ENCODE measurements at places on chromosomes 16 and 17. TPM values are rescaled to one million over a fixed set of nuclear protein-coding genes. Genes with fewer than 3 reads are reported as not detected.
A peak's percentile ranks its signal among the peaks of the same experiment; 100 is the strongest.

ARHGAP23 gene
- total RNA-seq = 5.5 TPM

GPR139 gene
- not detected for total RNA-seq

HOXB5 gene
- total RNA-seq = not detected

DHRS13 gene
- 12.7 TPM for total RNA-seq

DNA sequence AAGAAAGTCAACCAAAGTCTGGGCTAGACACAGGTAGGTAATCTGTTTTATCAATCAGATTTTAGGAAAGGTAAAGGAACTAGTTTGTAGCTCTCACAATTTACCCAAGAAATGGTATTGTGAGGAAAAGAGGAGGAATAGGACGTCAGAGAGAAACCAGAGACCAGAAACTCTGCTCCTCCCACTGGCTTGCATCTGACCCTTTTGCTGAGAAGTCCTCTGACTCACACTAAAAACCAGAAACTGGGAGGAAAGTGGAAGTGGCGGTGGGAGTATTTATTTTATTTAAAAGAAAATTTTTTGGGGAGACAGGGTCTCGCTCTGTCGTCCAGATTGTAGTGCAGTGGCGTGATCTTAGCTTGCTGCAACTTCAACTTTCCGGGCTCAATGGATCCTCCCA, 38.0 kb upstream of the MNT start:
- H3K4me1 ChIP-seq = peaks cover 26% of the 10 kb centered on the region
- H3K27ac ChIP-seq = no peak overlapping the region
- DNase-seq = no peak
- H3K27me3 ChIP-seq = no peaks in the 10 kb centered on the region
- H3K4me3 ChIP-seq = no peak overlapping the region

DNA sequence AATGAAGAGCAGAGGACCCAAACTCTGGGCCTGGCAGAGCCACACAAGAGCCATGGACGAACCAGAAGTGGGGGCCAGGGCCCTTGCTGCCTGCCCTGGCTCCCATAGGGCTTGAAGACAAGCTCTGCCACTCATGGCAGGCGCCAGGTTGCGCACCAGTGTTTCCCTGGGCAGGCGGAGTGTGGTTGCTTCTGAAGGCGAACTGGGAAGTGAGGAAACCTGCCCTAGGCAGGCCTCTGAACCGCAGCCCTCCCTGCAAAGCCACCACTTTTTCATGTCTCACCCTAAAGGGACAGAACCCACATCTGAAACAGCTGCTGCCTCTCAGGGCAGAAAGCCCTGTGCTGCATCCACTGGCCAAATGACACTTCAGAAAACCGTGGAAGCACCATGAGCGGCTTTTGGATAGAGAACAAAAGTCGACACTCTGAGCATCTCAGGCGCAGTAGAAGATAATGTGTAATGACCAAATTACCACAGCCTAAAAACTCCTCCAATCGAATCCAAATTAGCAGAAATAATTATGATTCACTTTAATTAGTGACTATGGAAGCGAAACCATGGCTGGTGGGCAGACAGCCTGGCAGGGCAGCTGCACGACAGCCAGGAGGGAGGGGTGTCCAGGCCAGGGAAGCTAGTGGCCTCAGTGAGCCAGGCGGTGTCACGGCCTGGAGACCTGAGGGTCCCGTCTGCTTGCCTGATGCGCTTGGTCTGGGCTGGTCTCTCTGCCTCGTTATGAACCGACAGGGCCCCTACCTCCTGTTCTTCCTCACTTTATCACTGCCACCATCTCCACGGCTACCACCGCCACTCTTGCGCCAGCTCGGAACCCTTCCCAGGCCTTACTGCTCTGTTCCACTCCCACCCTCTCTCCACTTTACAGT, 59.1 kb downstream of the PRMT7 start:
- H3K4me1 ChIP-seq = peaks cover 44% of the 10 kb centered on the region
- H3K4me3 ChIP-seq = peak overlapping the region; percentile 62
- DNase-seq = no peak
- peak overlapping the region; percentile 94 for H3K27ac ChIP-seq

GRCh38 chr16:51535591-51535990, 384.5 kb upstream of the SALL1 start:
- no peaks in the 10 kb centered on the region for H3K36me3 ChIP-seq
- DNase-seq = no peak
- no peak overlapping the region for H3K4me3 ChIP-seq
- no peaks in the 10 kb centered on the region for H3K4me1 ChIP-seq

DNA sequence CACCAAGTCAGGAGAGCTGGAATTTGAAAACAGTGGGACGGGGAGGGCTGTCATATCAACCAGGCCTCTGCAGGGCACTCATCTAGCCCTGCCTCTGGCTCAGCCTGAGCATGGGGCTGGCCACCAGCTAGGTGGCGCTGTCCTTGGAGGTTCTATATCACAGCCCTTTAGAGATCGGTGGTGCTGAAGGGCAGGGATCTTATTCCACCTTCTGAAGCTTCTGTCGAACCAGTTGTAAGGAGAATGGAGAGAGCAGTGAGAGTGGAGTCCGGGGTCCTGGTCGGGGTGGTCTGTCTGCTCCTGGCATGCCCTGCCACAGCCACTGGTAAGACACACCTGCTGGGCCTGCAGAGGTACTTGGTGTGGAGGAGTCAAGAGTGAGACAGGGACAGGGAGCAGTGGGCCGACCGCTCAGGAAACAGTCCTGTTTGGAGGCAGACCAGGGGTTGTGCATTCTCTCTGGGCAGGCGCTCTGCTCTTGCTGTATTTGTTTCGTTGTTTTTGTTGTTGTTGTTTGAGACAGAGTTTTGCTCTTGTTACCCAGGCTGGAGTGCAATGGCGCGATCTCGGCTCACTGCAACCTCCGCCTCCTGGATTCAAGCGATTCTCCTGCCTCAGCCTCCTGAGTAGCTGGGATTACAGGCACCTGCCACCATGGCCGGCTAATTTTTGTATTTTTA, at the start of gene CES3:
CES3 (plus strand) TSS at position 202 of the 680 bp plus-strand sequence; CDS start at position 244, 42 bp downstream.
- H3K27me3 ChIP-seq = peaks cover 17% of the 10 kb centered on the region
- no peaks in the 10 kb centered on the region for H3K36me3 ChIP-seq
- H3K27ac ChIP-seq = no peak within 1 kb of the TSS
- no peaks in the 10 kb centered on the region for H3K4me1 ChIP-seq
- peak; percentile 44 for DNase-seq

- no peaks in the 10 kb centered on the region for H3K36me3 ChIP-seq
- DNase-seq = no peak
- H3K4me1 ChIP-seq = no peaks in the 10 kb centered on the region
- H3K27ac ChIP-seq = no peak overlapping the region
- H3K4me3 ChIP-seq = no peak overlapping the region
Measured at GRCh38 chr17:28018439-28019070, 23.9 kb upstream of the NLK start.

- peaks cover 47% of the 10 kb centered on the region for H3K36me3 ChIP-seq
- no peaks in the 10 kb centered on the region for H3K27me3 ChIP-seq
- H3K27ac ChIP-seq = no peak overlapping the region
- no peak for DNase-seq
Measured at GRCh38 chr16:3292604-3293003, 9.3 kb downstream of the ZNF263 start.

DNA sequence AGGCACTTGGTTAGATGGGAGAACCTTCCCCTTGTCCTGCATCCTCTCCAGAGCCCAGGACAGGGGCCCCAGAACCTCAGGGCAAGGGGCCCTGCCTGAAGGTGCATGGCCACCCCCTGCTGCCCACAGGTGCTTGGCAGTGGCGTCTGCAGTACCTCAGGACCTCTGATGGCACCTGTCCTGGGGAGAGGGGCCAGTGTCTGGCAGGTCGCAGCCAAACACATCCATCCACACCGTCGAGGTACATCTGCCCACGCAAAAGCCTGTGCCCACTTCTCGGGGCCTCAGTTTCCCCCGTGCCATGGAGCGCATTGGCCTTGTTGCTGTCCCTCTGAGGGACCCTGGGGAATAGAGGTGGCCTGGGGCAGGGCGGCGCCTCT, 9.3 kb downstream of the MAP2K3 start:
- peaks cover 3% of the 10 kb centered on the region for H3K4me1 ChIP-seq
- H3K27me3 ChIP-seq = no peaks in the 10 kb centered on the region
- no peak overlapping the region for H3K27ac ChIP-seq
- no peak overlapping the region for H3K4me3 ChIP-seq
- no peak for DNase-seq

DNA sequence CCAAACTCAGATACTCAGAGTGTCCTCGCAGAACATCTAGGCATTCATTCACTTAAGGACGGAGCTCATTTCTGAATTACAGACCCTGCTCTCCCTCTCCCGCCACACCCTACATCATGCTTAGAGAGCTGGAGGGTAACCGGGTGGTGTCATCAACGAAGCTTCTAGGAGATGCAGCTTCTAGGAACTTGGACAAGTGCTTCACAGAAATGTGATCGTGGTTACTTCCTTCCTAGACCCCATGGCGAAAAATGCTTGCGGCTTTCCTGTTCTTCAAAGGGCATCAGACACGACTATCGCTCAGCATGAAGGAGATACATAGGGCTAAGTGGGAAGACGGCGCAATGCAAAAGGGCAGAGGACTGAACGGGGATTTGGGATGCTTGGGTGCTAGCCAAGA, 126.8 kb downstream of the ZFHX3 start:
- H3K27me3 ChIP-seq = no peaks in the 10 kb centered on the region
- DNase-seq = no peak
- no peak overlapping the region for H3K27ac ChIP-seq
- H3K4me1 ChIP-seq = no peaks in the 10 kb centered on the region

GRCh38 chr16:72884037-72884436, 163.9 kb downstream of the ZFHX3 start:
- DNase-seq = no peak
- no peaks in the 10 kb centered on the region for H3K4me1 ChIP-seq
- H3K27me3 ChIP-seq = no peaks in the 10 kb centered on the region
- no peak overlapping the region for H3K4me3 ChIP-seq

GRCh38 chr17:42577140-42577531, 393 bp downstream of the PSMC3IP start:
- peak overlapping the region; percentile 94 for H3K4me3 ChIP-seq
- peak overlapping the region; percentile 30 for H3K27ac ChIP-seq
- peaks cover 30% of the 10 kb centered on the region for H3K4me1 ChIP-seq
- no peak for DNase-seq
- no peaks in the 10 kb centered on the region for H3K27me3 ChIP-seq

DNA sequence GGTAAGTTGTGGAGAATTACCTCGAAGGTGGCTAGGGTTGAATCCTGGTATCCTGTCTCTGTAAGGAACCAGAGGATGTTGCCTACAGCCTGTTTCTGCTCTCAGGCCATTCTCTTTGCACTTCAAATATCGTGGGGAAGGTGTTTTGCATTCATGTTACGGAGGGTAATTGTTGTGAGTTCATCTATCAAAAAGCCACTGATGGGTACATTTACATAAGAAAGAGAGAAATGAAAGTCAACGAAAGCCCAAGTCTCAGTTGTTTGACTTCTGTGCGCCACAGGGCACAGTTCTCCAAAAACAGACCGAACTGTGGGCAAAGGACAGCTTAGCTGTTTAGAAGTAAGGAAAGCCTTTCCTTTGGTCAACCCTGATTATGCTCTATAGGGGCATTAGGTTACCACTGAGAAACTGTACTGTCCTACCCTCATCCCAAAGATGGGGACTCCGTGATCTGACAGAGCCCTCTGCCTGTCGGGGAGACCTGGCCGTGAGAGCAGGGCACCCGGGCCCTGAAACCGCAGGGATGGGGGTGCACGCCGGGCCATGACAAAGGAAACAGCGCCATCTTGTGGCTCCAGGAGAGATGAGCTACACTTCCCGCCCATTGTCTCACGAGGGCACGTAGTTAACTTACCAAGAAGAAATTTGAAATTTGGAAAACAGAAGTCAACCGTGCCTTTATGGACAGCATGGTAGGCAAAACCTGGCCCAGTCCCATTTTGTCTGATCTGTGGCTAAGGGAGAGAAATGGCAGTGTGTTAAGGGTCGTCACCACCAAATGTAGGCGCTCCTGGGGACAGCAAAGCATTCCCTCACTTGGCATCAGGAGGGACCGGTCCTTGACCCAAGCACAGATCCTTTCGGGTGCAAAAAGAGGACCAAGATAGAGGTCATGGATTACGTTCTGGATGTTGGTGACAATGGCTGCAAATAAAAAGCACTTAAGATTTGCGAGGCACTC, 74.5 kb upstream of the DYNLRB2 start:
- no peak overlapping the region for H3K27ac ChIP-seq
- no peaks in the 10 kb centered on the region for H3K36me3 ChIP-seq
- no peaks in the 10 kb centered on the region for H3K4me1 ChIP-seq
- DNase-seq = peak; percentile 62
- H3K27me3 ChIP-seq = no peaks in the 10 kb centered on the region

DNA sequence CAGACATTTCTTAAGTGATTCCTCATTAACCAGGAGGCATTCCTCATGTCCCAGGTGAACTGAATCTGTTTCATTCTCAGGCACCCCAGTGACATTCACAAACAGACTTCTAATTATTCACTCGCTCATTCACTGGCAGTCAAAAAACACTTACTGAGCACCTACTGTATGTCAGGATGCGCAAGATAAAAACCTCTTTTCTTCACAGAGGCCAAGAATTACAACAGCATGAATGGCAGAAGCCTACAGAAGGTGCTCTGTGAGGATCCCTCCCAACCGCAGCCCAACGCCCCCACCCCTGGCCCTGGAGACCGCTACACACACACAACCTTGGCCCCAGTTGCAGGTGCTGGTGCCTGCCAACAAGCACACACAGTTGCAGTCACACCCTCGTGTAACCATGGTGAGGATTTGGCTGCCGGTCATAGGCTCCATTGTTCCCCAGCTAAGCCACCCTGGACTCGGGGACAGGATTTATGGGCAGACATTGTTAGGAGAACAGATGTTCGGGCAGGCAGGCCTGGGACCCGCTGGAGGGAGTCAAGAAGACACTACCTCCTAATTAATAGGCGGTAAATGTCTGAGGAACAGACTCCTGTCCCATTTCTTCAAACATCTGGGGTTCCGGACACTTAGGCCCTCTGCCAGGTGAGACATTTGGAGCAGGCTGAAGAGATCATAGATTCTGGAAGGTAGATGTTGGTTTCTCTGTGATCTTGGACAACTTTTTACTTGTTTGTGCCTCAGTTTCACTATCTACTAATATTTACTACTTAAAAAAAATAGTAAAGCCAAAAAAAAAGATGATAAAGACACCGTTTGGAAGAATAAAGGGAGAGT, 43.2 kb downstream of the CUEDC1 start:
- H3K27ac ChIP-seq = no peak overlapping the region
- H3K4me3 ChIP-seq = no peak overlapping the region
- no peaks in the 10 kb centered on the region for H3K27me3 ChIP-seq
- peaks cover 29% of the 10 kb centered on the region for H3K4me1 ChIP-seq
- no peak for DNase-seq

DNA sequence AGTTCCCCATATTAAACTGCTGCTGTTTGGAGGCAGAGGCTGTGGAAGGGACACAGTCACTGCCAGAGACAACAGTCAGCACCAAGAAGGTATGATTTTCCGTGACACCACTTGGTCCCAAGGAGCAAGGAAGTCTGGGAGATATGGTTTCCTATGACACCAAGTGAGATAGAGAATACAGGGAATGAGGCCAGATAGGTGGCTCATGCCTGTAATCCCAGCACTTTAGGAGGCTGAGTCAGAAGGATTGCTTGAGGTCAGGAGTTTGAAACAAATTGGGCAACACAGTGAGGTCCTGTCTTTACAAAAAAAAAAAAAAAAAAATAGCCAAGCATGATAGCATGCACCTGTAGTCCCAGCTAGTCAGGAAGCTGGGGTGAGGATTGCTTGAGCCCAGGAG, 90.8 kb downstream of the ABCC12 start:
- no peak for DNase-seq
- H3K4me1 ChIP-seq = no peaks in the 10 kb centered on the region
- no peak overlapping the region for H3K27ac ChIP-seq

GRCh38 chr16:28898266-28898665, 20.0 kb downstream of the ATP2A1 start:
- no peak overlapping the region for H3K4me3 ChIP-seq
- H3K27me3 ChIP-seq = no peaks in the 10 kb centered on the region
- peaks cover 40% of the 10 kb centered on the region for H3K4me1 ChIP-seq
- no peak for DNase-seq

GRCh38 chr17:41004397-41004796, 4.5 kb downstream of the KRTAP3-1 start:
- no peaks in the 10 kb centered on the region for H3K4me1 ChIP-seq
- no peaks in the 10 kb centered on the region for H3K27me3 ChIP-seq
- H3K27ac ChIP-seq = no peak overlapping the region
- no peaks in the 10 kb centered on the region for H3K36me3 ChIP-seq
- DNase-seq = no peak

All from thymus (tissue), 14 donors.